ENCODE measurements at places on chromosomes 1 and 21.
A peak's percentile ranks its signal among the peaks of the same experiment; 100 is the strongest.

GRCh38 chr1:114108751-114109255 lies 44.9 kb downstream of the SYT6 start:
- DNase-seq = peak; percentile 10

GRCh38 chr1:221688488-221688843 lies 53.4 kb downstream of the DUSP10 start:
- DNase-seq = no peak

DNA sequence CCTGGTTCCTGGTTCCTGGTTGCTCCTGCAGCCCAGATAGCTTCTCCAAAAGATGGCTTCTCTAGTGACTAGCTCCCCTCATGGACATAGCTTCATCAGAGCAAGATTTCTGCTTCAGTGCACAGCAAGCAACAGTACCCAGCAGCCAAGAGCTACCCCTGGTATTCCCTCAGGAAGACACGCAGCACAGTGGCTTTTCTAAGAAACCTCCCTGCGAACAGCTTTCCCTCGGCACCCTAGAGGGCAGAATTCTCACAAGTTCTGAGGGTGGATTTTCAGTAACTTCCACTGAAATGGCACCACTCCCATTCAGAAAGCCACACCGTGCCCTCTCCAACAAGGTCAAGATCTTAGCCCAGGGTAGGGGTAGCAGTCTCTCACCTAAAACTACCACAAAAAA lies 128.2 kb downstream of the EIF4G3 start:
- no peak for DNase-seq

- DNase-seq = no peak
Observed at GRCh38 chr1:209037064-209037463, 546.5 kb upstream of the CAMK1G start.

DNA sequence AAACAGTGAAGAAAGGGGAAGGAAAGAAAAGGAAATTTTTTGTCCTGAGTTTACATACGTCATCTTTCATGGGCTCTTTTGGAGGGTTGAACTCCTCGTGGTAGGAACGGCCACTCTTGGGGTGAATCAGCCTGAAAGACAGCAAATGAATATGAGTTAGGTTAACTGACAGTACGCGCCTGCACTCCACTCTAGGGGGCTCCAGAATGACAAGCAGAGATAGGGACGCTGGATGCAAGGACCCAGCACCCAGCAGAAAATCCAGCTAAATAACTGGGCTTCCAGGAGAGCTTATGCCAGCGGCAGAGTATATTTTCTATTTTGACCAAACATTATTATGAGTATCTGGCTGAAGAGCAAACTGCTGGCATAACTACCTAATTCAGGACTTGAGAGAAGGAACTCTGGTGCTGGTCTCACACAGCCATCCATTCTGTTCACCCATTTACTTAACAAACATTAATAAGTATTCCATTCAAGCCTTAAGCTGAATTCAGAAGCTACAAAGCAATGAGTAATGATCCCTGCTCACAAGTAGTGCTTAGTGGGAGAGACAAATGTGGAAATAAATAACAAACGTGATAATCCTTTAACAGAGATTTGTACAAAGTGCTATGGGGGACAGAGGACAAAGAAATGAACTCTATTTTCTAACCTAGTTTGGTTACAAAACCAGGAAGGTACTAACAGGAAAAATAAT lies 22.1 kb downstream of the AK2 start:
- DNase-seq = no peak

DNA sequence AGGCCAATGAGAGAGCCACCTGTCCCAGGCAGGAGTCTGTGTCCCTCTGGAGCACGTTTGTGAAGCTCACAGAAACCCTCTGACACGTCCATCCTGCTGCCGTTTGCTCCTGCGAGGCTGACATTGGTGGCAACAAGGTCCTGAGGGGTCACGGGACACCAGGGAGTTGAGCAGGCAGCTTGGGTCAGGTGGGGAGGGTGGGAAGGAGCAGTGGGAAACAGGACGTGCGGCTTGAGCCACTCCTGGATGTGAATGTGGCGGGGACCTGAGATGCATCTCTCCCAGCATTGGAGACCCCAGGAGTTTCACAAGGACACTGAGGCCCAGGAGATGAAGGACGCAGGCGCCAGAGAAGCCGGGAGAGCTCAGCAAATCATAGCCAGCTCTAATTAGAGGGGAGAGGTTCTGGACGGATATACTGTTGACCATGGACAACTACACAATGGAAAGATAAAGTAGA lies 149.0 kb downstream of the PEX14 start:
- DNase-seq = no peak

GRCh38 chr1:237999426-238000052 lies 108.8 kb upstream of the ZP4 start:
- no peak for DNase-seq

DNA sequence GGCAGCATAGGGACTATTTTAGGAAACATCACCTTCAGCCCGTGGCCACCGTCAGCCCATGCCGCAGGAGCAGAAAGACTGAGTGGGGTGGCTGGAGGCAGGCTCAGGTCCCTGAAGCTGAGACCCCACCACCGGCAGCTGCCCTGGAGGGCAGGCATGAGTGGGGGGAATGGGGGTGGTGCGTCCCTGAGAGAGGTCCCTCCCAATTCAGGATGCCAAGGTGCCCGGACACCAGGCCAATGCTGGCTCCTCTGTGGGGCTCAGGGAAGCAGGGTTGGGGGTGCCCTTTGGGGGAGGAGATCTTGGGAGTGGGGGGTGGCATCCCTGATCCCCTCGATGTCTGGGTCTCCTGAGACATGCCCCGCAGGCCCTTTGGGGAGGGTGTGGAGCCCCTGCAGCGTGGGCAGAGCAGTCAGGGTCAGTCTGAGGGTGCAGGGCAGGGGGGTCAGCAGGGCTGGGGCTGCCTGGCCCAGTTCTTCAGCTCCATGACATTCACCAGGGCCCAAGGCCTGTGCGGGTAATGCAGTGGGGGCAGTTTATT lies 998 bp upstream of the TTC34 start:
- DNase-seq = no peak

- no peak for DNase-seq
Observed at GRCh38 chr21:17334484-17334883, 178.4 kb upstream of the CXADR start.

GRCh38 chr1:186303911-186304310 lies 71.1 kb downstream of the TPR start:
- DNase-seq = no peak

DNA sequence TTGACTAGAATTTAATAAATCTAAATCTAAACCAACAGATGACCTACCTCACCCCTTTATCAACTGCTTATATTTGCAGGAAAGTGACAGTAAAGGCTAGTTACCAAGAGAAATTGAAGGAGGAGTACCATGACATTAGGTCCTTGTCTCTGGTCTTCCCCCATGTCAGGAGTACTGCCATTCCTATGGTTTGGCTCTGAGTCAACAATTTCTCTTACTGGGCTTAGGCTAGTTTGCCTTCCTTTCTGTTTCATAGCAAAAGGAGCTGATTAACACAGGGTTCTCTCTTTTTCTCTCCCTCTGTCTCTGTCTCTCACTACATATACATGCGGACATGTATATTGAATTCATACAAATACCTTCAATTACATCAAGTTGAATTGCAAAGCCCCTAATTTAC lies 579.9 kb downstream of the DPYD start:
- DNase-seq = no peak

DNA sequence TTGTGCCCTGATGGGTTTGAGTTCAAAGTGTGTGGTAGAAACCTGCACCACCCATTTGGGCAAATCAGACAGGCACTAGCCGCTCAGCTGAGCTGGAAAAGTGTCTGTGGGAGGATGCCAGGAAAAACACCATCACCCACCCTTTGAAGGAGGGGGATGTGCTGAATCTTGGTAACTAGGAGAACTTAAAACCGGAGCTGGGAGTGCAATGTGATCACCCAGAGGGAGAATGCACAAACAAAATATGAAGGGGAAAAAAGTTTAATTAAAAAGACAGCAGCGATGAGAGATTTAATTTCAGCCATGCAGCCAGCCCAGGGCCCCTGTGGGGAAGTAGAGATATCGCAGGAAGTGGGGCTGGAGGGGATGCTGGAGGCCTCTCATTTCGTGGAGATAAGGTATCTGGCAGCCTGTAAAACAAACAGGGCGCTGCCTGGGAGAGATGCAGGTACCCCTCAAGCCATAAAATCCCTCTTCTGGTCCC lies 86.8 kb upstream of the BCAR3 start:
- no peak for DNase-seq

DNA sequence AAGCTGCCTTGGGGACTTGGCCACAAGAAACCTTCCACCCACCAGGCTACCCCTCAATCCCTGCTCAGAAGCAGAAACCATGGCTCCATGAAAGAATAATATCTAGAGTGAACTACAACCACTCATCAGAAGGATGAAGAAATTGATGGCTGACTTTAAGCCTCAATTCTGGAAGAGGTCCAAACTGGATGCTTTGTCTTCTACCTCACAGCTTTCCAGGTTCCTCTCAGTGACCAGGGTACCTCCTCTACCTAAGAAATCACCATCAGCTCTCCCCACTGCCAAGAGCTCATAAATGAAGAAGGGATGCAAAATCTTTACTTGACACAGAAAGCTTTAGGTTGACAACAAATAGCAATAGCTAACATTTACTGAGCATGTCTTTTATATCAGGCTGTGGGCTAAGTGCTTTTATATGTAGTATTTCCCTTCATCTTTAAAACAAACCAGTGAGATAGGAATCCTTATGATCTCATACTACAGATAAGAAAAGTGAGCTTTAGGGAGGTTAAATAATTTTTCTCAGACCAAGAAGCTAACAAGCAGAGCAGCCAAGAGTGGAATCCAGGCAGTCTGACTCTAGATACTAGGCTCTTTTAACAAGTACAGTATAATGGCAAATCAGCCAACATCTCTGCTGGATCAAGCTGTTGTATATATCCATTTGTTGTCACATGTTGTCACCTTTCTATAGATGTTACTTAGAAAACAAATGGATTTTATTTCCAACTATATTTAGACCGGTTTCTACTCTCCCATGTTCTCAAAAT lies 243.0 kb upstream of the SGIP1 start:
- no peak for DNase-seq

DNA sequence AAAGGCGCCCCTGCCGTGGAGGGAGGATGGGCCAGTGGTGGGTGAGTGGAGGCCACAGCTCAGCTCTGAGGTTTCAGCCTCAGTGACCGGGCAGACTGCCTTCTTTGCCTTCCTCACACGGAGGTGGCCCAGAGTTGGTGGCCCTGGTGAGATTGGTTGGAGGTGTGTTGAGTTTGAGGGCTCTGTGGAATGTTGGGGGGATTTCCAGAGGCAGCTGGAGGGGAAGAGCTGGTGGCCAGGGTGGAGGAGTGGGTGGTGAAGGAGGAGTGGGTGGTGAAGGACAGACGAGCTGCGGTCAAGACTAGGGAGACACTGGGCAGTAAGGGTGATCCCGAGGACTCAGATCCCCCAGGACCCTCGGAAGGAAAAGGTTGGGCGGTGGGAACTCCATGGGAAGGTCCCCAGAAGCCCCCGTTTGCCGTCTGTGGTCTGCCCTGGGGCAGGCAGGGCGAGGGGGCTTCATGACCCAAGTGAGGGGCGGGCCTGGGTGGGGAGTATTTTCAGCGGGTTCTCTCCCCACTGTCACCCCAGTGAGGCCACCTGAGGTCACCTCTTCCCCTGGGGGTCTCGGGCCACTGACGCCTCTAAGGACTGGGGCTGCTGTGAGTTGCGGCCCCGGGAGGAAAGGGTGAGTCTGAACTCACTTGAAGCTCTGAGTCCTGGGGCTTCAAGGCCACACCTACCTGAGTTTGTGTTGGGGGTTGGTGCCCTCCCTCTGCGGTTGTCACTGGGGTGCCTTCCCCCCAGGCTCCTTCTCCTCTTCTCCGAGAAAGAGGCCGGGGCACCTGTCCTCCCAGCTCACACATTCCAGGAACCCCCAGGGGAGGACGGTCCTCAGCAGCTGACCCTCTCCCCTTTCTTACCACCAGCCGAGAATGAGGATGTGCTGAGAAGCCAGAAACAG lies 22.7 kb upstream of the PIK3CD start:
- DNase-seq = no peak

GRCh38 chr1:22932803-22933470 lies 39.7 kb downstream of the LACTBL1 start:
- DNase-seq = no peak

DNA sequence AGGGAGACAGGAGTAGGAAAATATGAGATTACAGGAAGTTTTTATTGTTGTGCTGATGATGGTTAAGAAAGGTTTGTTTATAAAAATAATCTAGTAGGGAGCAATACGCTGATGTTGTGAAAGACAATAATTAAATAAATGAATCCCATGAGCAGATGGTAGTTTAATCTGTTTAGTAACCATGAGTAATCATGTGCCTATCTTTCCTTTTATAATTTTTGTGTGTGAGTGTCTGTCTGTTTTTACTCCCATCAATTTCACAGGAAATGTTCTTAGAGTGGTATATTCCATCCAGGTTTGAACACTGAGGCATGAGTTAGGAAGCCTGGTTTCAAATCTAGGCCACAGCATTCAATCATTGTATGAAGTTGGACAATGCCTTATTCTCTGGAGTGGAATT lies 180.5 kb downstream of the OLFM3 start:
- no peak for DNase-seq

GRCh38 chr1:11691302-11691914 lies at the start of gene DRAXIN:
Gene DRAXIN, plus strand, starts transcription at chr1:11691710. Its CDS starts 14,549 bp downstream, at chr1:11706259.
- DNase-seq = no peak

- no peak for DNase-seq
Observed at GRCh38 chr1:200299571-200299970, 110.3 kb downstream of the ZNF281 start.

GRCh38 chr1:91791691-91792488 lies 94.1 kb downstream of the TGFBR3 start:
- no peak for DNase-seq

- DNase-seq = no peak
Observed at GRCh38 chr1:175067362-175068106, at the start of gene TNN. Gene TNN, plus strand, starts transcription at chr1:175067833. Its CDS starts 9,586 bp downstream, at chr1:175077419.

GRCh38 chr1:248622570-248623001 lies 12.3 kb downstream of the OR2T11 start:
- DNase-seq = peak; percentile 26

GRCh38 chr1:117372863-117373412 lies 5.7 kb downstream of the MAN1A2 start:
- DNase-seq = no peak

GRCh38 chr1:27872059-27872801 lies at the start of gene THEMIS2:
Gene THEMIS2, plus strand, starts transcription at chr1:27872544. Its CDS starts 28 bp downstream, at chr1:27872572.
- no peak for DNase-seq

GRCh38 chr1:204199579-204199978 lies 3.3 kb upstream of the KISS1 start:
- no peak for DNase-seq

GRCh38 chr1:184563308-184563707 lies 176.5 kb downstream of the C1orf21 start:
- peak; percentile 47 for DNase-seq

- no peak for DNase-seq
Observed at GRCh38 chr1:170893655-170894297, 41.6 kb upstream of the MROH9 start.

GRCh38 chr1:44103270-44104131 lies 15.1 kb upstream of the KLF17 start:
- DNase-seq = no peak

DNA sequence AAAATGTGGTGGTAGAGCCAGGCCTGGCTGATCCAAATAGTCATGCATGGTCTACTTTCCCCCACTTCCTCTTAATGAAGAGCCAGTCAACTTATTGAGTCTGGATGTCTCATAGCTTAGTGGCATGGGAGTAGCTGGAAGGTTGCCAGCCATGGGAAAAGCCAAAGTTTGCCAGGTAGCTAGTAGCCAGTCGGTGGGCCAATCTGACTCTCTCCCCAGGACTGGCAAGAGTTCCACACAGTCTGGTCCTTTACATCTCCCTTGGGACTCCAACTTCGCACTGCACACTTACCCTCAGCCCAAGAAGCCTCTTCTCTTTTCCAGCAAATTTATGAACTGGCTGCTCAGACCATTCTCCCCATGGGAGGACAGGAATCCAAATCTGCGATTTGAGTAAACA lies 8.3 kb downstream of the WARS2 start:
- DNase-seq = no peak
